ENCODE measurements at places on chromosomes 2 and 18.
A peak's percentile ranks its signal among the peaks of the same experiment; 100 is the strongest.

- DNase-seq = no peak
These were observed 28.4 kb downstream of the DNAJC10 start for GRCh38 chr2:182744490-182744889.

DNA sequence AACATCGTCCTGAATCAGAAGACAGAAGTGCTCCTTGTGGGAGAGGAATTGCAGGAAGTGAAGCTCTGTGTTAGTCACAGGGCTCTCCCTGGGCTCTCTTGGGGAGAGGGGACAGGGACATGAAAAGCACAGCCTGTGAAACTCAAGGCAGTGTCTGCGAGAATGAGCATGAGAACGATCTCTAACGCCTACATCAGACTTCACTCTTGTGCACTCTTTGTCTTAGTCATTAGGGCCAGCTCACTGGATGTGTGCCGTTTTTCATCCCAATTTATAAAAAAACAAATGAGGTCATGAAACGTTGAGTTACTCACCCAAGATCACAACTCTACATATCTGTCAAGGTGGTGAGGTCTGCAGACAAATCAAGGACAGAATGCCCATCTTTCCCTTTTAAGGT, 27.0 kb upstream of the TWIST2 start:
- DNase-seq = peak; percentile 76

DNA sequence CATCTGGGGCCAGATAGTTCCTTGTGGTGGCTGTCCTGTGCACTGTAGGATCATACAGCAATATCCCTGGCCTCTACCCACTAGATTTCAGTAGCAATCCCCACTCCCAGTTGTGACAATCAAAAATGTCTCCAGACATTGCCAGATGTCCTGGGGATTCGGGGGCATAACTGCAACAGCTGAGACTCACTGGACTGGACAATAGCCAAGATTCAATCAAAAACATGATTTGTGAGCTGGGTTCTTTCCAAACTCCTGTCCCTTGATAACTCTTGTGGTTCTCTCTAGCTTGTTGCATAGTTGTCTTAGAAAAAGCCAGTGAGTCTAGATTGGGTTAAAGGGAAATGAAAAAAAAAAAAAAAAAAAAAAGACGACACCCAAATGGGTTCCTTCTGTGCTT, 293.4 kb downstream of the CELF4 start:
- no peak for DNase-seq

DNA sequence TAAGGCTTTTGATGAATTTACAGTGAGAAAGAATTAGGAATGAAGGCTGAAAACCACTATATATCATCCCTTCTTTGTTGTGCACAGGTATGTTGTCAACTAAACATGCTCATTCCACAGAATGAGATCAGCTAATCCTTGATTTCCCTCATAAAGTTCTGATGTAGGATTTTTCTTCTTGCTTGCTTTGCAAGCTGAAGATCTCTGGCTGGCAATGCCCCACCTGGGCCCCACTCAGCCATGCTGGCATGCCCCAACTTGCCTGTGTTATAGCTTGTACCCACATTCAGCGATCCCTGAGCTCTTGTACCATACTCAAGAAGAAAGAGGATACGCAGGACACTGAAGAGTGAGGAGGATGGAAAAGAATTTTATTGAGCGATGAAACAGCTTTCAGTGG, 18.0 kb upstream of the SERPINB11 start:
- DNase-seq = no peak

- DNase-seq = no peak
These were observed 408.1 kb downstream of the GALR1 start for GRCh38 chr18:77657651-77658298.

GRCh38 chr2:23618794-23619530, 234.0 kb downstream of the KLHL29 start:
- DNase-seq = no peak

- no peak for DNase-seq
These were observed 201.0 kb downstream of the NDUFA10 start for GRCh38 chr2:239824046-239824694.

- no peak for DNase-seq
These were observed 21.7 kb downstream of the IL1R2 start for GRCh38 chr2:102013206-102014040.
